Activated B cell treated with CpG ODN at 0.5 μM for 24 hours (primary cell): ENCODE measurements at places on chromosomes 3 and 15.

DNA sequence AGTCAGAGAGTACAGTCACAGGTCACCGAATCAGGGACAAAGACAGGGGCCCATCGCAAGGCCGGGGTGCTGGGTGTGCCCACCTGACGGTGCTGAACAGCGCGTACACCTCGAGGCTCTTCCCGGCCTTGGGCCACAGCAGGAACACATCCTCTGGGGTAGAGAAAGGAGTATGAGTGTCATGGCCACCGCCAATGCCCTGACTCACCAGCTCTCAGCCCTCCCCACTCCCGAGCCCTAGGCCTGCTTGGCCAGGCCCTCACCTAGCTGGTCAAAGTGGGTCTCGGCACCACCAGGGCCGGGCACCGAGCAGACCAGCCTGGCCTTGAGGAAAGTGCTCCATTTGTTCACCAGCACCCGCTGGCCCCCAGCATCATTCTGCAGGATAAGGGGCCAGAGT is 4.2 kb downstream of the SEMA3G start:
- H3K4me1 ChIP-seq, result peaks cover 5% of the 10 kb centered on the region
- H3K4me3 ChIP-seq, result no peak overlapping the region
- DNase-seq, result no peak

DNA sequence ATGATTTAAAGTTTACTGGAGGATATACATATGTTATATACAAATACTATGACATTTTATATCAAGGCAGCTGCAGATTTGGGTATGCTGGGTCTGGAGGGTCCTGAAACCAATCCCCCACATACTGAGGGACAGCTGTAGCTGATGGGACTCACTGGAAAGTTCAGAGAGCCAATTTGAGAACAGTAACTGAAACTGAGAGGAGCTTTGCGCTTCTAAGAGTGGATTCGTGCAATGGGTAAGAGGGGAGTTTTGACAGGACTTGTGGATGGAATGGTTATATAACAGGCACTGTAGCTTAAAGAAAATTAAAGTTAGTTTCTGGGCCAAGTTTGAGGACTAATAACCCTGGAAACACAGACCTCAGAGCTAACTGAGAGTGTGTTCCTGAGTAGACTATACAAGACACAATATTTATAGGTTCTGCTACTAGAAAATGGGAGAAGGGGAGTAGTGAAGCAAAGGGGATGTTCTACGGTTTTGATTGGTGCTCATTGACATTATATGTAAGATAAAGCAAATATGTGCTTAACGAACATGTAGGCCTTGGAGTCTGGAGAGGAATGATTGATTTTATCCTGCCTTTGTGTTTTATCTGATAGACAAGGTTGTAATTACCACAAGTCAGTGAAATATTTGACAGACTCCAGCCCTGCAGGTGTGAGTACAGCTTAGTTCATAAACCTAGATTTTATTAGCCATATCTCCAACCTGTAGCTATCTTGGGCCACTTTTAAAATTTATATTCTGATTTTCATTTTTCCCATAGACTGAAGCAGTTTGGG is 4.8 kb upstream of the ZMAT3 start:
- peaks cover 39% of the 10 kb centered on the region for H3K4me1 ChIP-seq
- no peaks in the 10 kb centered on the region for H3K27me3 ChIP-seq
- H3K4me3 ChIP-seq, result no peak overlapping the region
- DNase-seq, result no peak
- no peaks in the 10 kb centered on the region for H3K36me3 ChIP-seq

DNA sequence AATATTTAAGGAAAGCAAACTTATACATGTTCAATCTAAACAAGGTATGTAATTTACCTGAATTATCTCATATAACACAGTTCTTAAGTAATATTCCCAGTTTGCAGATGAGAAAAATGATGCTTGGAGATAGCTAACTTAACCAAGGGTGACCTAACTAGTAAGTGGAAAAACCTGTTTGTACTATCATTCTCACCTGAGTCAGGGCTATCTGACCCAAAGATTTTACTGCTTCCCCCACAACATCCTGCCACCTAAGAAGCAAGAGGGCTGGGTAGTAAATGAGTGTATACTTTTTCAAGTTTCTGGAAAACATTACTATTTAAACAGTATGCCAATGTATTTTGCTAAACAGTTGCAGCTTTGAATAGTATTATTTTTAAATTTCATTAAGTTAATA is 10.6 kb downstream of the TP63 start:
- no peaks in the 10 kb centered on the region for H3K36me3 ChIP-seq
- no peak overlapping the region for H3K4me3 ChIP-seq
- no peaks in the 10 kb centered on the region for H3K4me1 ChIP-seq
- no peak overlapping the region for H3K27ac ChIP-seq
- DNase-seq, result no peak

GRCh38 chr15:65583701-65584100 is 27.2 kb downstream of the INTS14 start:
- H3K4me3 ChIP-seq, result no peak overlapping the region
- H3K4me1 ChIP-seq, result peaks cover 17% of the 10 kb centered on the region
- DNase-seq, result no peak
- H3K36me3 ChIP-seq, result peaks cover 74% of the 10 kb centered on the region
- no peaks in the 10 kb centered on the region for H3K27me3 ChIP-seq

GRCh38 chr3:10023587-10024310 is 2.5 kb upstream of the FANCD2 start:
- no peaks in the 10 kb centered on the region for H3K27me3 ChIP-seq
- H3K27ac ChIP-seq, result no peak overlapping the region
- peaks cover 53% of the 10 kb centered on the region for H3K36me3 ChIP-seq
- H3K4me3 ChIP-seq, result peak overlapping the region; percentile 15

- no peak for DNase-seq
- H3K4me1 ChIP-seq, result no peaks in the 10 kb centered on the region
- H3K27me3 ChIP-seq, result peaks cover 2% of the 10 kb centered on the region
- H3K36me3 ChIP-seq, result no peaks in the 10 kb centered on the region
- no peak overlapping the region for H3K27ac ChIP-seq
- no peak overlapping the region for H3K4me3 ChIP-seq
Observed at GRCh38 chr3:19717736-19718135, 216.3 kb downstream of the EFHB start.

DNA sequence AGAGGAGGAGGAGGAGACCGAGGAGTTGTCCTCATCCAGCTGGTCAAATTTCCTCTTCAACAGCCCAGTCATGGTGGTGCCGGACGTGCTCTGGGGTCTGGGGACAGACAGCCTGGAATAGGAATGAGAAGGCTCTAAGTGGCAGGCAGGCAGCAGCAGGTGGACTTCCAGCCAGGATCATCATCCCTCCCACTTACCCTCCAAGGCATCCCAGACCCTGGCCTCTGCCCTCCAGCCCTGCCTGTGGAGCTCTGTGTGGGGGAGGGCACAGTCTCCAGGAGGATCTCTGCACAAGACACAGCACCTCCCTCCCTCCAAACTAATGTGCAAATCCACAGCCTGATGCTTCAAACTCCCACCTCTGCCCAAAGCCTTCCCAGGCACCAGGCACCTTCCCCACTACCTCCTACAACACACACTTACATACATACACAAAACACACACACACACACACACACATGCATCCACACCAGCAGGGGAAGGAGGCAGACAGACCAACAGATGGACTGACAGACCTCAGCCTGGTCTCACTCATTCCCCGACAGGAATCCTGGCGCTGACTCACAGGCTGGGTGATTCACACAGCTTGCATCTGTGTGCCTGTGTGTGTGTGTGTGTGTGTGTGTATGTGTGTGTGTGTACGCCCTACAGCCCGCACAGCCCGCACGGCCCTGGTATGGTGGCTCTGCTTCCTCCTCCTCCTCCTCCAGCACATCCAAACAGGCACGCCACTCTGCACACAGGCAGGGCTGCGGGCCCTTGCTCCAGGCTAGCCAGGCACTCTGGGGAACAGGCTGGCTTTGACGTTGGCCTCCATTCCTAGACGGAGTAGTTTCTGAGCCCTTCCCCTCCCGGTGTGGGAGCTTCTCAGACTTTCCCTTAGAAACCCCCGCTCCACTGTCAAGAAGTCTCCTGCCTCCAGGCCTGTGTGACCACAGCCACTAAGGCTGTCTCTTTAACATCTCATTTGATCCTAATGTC is 6.5 kb downstream of the CSRNP1 start:
- H3K36me3 ChIP-seq, result peaks cover 55% of the 10 kb centered on the region
- peak overlapping the region; percentile 98 for H3K4me3 ChIP-seq
- no peak for DNase-seq
- peak overlapping the region; percentile 99 for H3K27ac ChIP-seq

GRCh38 chr3:108403686-108404345 is 106.6 kb downstream of the MYH15 start:
- H3K36me3 ChIP-seq, result no peaks in the 10 kb centered on the region
- no peak for DNase-seq
- no peak overlapping the region for H3K4me3 ChIP-seq
- H3K27me3 ChIP-seq, result no peaks in the 10 kb centered on the region
- no peak overlapping the region for H3K27ac ChIP-seq

DNA sequence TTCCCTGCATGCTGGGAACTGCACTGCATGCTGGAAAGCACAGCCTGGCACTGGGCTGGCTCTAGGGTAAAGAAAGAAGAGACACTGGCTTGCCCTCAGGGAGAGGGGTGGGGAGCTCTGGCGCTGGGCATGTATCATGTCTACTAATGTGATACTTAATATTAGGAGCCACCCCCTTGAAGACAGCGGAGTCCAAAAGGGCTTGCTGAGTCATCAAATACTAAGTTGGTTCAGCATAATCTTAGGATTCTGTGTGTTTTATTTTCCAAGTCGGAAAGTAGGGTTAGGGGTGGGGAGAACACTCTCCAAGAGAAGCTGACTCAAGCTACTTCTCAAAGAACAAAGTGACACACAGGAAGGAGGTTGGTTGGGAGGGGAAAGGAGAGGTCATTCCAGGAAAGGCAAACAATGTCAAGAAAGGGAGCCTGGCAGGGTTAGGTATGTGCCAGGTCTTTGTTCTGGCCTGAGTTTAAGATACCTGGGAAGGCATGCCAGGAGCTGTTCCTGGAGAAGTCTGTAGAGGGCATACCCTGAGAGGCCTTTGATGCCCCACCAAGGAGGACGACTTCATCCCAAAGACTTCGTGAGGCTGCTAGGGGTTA is 237.8 kb upstream of the NR2E3 start:
- DNase-seq, result no peak
- H3K27me3 ChIP-seq, result peaks cover 12% of the 10 kb centered on the region
- no peak overlapping the region for H3K4me3 ChIP-seq
- H3K27ac ChIP-seq, result no peak overlapping the region

DNA sequence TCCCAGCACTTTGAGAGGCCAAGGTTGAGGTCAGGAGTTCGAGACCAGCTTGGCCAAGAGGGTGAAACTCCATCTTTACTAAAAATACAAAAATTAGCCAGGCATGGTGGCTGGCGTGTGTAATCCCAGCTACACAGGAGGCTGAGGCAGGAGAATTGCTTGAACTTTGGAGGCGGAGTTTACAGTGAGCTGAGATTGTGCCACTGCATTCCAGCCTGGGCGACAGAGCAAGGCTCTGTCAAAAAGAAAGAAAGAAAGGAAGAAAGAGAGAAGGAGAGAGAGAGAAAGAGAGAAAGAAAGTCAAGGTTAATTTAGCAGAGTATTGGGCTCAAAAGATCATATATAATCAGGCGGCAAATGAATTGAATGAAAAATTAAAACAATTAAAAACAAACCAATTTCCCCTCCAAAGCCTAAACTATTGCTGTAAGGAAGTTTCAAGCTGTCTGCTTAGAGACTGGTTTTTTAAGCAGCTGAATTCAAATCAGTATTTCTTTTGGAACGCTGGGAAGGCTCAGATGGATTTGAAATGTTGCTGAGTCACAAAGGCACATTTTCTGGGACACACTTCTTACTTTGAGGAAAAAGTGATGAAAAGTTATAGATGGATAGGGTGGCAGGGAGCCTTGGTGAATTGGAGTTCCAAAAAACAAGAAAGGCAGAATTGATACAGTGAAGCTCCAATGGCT is 81.3 kb upstream of the BHLHE40 start:
- no peaks in the 10 kb centered on the region for H3K36me3 ChIP-seq
- H3K27ac ChIP-seq, result no peak overlapping the region
- H3K27me3 ChIP-seq, result peaks cover 3% of the 10 kb centered on the region
- H3K4me3 ChIP-seq, result no peak overlapping the region

GRCh38 chr3:146968204-146968651 is 363.1 kb upstream of the PLSCR5 start:
- DNase-seq, result no peak
- H3K4me1 ChIP-seq, result no peaks in the 10 kb centered on the region
- H3K27me3 ChIP-seq, result no peaks in the 10 kb centered on the region
